ENCODE measurements at places on chromosomes 11 and 22.

DNA sequence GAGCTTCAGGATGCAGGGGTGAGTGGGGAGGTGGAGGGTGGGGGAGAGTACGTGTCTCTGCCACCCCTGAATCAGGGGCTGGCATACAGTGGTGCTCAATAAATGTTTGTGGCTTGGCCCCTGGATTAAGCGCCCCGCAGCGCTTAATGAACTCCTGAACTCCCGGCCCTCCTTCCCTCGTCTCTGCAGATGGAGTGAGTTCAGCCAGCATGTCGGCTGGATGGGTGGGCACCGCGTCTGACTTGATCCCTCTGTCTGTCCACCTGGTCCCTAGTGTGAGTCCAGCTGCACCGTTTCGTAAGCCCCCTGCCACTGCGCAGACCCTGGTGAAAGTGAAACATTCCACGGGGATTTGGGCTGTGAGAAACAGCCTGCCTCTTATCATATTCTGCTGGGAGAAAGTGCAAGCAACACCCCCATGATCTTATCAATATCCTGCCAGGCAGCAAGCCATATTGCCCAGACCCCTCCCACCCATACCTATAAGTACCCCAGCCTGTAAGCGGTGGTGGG is 12.0 kb upstream of the MRGPRD start:
- DNase-seq, result no peak

GRCh38 chr11:12266943-12267342 is 110.4 kb upstream of the PARVA start:
- DNase-seq, result no peak

GRCh38 chr11:117980720-117981119 is 5.5 kb upstream of the IL10RA start:
- no peak for DNase-seq

DNA sequence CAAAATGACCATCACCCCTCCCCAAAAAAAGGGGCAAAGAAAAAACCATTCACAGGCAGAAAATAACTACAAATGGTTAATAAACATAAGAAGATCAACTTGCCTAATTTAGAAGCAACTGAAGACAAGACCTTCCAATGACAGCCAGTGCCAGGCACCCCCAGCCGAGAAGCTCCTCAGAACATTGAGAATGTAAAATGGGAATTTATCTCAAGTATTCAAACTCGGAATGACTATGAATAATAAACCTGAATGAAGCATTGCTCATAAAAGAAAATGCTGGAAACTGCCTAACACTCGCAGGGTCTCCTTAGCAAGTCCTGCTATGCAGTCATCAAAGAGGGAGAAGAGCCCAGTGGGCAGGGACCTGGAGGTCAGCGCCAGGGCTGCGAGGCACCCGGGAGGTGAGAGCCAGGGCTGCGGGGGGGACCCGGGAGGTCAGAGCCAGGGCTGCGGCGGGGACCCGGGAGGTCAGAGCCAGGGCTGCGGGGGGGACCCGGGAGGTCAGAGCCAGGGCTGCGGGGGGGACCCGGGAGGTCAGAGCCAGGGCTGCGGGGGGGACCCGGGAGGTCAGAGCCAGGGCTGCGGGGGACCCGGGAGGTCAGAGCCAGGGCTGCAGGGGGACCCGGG is 23.2 kb upstream of the MOB2 start:
- no peak for DNase-seq

GRCh38 chr11:116551576-116551975 is 221.2 kb downstream of the BUD13 start:
- no peak for DNase-seq

- DNase-seq, result no peak
Observed at GRCh38 chr11:69308936-69309615, 15.1 kb downstream of the MYEOV start.

DNA sequence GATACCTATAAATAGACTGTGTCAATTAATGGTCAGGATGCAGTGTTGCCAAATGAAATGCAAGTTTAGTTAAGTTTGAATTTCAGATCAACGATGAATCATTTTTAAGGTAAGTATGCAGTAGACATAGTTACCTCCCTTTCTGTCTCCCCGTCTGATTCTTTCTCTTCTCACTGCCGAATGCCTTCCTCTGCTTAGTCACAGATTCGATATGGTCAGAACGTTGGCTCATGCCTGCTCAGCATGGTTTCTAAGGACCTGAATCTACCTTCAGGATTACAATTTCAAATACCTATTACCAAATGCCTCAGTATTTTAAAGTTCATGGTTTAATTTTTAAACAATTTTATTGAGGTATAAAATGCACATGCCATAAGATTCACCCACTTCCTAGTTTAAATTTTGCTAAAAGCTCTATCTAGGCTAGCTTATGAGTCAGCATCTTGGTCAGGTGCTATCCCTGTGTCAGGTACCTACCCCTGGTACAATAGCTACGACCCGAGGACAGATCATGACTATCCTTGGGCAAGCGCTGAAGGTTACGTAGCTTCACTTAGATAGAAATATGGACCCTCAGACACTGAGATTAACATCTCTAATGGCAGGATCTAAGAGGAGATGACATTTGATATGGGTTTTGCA is 78.2 kb upstream of the SPON1 start:
- no peak for DNase-seq
